ENCODE measurements at places on chromosomes 1 and 21.
A peak's percentile ranks its signal among the peaks of the same experiment; 100 is the strongest.

DNA sequence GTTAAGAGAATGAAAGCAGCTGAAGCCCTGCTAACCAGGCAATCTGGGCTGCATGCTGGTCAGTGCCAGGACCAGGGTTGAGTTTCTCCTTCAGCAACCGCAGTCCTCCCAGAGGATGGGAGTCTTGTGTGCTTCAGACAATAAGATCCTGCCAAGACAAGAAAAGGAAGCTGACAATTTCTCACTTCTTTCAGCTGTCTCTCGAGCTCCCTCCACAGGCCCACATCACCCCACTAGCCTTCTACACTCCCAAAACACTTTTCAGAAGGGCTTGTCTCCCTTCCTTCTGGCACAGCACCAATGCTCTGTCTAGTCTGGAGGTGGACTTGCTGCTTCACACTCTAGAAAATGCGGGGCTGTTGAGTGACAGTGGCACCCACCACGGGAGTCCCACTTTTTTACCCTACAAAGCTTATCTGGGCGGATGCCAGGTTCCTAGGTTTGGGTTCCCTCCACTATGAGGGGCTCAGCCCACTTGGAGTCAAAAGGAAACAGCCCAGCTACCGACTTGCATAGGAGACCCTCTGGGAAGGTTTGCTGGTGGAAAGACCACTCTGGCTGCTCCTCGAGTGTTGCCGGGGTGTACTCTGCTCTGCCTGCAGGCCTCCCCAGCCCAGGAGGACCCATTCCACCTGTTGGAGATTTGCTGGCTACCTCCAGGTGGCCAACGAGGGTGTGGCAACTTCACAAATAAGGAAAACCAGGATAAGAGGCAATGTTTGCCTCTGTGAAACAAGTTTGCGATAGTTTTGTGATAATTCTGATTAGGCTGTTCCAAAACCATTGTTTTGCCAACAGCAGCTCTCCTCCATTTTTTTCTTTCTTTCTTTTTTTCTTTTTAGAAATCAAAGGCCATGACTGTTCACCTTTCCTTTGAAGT is 68.9 kb downstream of the TENT5C start:
- DNase-seq = no peak

- no peak for DNase-seq
These were observed 206.9 kb upstream of the PLD5 start for GRCh38 chr1:242731446-242731845.

- peak; percentile 25 for DNase-seq
These were observed 96.9 kb downstream of the NEK7 start for GRCh38 chr1:198253668-198254067.

GRCh38 chr1:164602101-164602422 is 43.1 kb downstream of the PBX1 start:
- DNase-seq = peak; percentile 62

GRCh38 chr1:27831568-27832410 is 1.2 kb downstream of the PPP1R8 start:
- no peak for DNase-seq

DNA sequence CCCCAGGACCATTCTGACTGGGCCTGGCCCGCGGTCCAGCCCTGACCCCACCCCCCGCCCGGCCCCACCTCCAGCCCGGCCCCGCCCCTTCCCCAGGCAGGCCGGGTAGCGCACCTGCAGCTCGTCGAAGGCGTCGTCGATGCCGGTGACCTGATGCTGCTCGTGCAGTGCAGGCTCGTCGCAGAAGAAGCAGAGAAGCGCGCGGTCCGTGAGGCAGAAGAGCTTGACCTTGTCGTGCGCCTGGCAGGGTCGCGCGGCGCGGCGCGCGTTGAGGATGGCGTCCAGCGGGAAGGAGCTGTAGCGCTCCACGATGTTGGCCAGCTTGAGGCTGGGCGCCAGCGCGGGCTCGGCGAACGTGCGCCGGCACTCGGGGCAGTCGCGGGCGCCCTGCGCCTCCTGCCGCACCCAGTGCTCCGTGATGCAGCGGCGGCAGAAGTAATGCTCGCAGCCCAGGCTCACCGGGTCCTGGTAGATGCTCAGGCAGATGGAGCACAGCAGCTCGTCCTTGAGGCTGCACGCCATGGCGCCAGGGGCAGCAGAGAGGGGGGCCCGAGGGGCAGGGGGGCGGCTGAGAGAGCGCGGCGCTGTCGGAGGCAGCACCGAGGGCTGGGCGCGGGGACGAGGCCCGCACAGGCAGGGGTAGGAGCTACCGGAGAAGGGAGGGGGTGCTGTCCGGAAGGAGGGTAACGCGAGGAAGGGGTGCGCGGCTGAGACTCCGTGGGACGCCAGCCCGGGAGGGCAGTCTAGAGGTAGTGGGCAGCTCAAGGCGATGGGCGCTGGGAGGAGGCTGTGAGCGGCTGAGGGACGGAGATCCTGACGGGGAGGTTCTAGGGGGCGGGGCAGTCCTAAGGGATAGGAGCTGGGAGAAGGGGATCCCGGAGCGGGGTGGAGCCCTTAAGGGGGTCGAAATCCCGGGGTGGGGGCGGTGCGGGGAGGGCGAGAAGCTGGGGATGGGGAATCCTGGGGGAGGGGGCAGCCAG is 642 bp downstream of the TRIM62 start:
- DNase-seq = peak; percentile 87

- peak; percentile 8 for DNase-seq
These were observed 31.3 kb downstream of the SMAP2 start for GRCh38 chr1:40404670-40405462.

- DNase-seq = no peak
These were observed 166.4 kb upstream of the PROX1 start for GRCh38 chr1:213821175-213821942.

GRCh38 chr1:205774198-205775014 is 876 bp downstream of the RAB29 start:
- DNase-seq = no peak

DNA sequence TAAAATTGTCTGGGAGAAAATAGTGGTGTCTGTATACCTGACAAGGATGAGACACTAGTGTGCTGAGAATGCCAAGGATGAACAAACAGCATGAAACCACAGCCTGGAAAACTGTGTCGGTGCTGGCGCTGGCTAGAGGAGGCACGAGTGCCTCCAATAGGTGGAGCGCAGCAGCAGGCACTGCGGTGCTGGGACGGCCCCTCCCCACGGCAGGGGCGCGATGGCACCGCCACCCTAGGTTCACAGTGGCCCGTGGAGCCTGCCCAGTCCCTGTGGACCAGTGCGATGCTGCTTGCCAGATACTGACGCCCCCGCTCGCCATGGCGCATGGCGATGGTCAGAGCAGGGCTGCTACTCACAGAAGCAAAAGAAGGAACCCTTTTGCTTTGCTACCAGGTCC is 6.8 kb downstream of the CFAP410 start:
- DNase-seq = no peak

- DNase-seq = no peak
These were observed 1.6 kb downstream of the TAF1A start for GRCh38 chr1:222588135-222588534.

DNA sequence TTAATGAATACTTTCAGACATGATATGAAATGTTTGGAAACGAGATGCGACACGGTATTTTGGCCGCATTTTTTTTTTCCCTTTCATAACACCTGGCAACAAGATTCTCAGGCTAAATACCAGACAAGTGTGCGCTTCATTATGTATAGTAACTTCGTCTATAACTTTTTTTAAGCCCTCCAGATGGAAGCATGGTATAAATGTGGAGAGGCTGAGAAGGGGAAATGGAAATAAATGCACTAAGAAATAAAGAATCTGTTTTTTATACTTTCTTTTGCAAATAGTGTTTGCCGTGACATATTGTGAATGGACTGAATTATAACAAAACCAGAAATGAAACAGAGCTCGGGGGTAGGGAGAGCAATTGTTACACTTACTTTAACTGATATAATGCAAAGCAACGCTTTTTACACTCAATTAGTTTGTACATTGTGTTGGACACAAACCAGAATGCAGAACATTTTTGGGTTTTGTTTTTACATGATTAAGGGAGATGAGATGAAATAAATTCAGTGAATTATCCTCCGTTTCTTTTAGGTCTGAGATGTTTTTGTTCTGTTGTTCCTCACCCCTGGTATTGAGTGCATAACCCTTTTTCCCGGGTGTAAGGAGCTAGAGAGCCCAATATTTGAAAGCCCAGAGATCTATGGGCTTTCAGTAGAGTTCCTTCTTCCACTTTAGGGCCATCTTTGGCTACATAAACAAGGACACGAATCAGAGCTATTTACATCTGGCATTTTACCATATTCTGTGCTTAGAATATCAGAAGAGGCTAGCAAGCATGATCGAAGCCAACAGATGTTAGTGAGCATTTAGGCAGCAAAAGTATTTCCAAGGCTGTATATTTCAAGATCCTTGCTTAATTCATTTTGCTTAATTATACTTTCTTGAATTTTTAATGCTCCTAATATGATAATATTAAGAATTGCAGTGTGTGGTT is 478.0 kb downstream of the CAMTA1 start:
- no peak for DNase-seq

GRCh38 chr1:66686406-66686805 is 65.9 kb upstream of the DYNLT5 start:
- peak; percentile 56 for DNase-seq

- no peak for DNase-seq
These were observed 212.9 kb downstream of the DNM3 start for GRCh38 chr1:172054172-172054571.

DNA sequence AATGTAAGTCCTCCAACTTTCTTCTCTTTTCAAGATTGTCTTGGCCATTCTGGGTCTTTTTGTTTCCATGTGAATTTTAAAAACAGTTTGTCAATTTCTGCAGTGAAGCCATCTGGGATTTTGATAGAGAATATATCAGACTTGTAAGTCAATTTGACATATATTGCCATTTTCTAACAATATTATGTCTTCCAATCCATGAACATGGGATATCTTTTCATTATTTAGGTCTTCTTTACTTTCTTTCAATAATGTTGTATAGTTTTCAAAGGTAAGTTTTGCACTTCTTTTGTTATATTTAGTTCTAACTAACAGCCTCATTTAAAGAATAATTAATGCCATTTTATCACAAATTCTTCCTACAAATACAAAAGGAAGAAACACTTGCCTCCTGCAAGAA is 73.4 kb downstream of the STUM start:
- DNase-seq = no peak

DNA sequence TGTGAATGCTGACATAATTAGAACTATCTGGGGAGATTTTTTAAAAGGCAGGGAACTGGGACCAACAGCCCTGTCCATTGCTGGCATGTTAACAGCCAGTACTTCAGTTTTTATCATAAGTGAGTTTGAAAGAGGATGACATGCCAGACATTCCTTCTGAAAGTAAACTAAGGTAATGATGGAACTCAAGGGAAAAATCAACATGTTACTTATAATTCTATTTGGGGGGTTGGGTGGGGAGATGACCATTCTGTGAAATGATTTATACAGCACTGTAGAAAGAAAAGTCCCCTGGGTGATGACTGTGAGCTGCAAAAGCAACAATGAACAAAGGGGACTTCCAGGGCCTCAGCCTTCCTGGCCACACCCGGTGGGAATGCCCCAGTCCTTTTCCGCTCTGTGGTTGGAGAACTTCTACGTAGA is 5.4 kb upstream of the LAMC2 start:
- no peak for DNase-seq

GRCh38 chr1:54582566-54583306 is 34.7 kb downstream of the ACOT11 start:
- DNase-seq = no peak

All from trophoblast cell (in vitro differentiated cells and primary cell).